ENCODE measurements at places on chromosomes 13 and 19.

DNA sequence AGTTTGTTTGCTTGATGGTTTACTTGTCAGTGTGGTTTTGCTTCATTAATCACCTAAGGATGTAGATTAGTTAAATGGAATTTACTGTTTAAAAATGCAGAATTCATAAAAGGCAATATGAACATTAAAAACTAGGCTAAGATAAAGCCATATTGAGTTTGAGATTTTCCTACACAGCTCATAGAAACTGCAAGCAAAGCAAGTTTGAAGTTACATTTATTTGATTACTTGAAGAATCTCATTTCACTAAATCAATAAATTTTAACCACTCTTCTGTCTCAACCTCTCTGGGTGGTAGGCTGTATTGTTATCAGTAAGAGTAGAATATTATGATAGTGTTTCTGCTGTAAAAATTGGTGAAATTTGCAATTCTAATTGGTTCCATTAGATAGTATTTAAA lies 1180.7 kb upstream of the SLC10A2 start:
- no peak for DNase-seq

DNA sequence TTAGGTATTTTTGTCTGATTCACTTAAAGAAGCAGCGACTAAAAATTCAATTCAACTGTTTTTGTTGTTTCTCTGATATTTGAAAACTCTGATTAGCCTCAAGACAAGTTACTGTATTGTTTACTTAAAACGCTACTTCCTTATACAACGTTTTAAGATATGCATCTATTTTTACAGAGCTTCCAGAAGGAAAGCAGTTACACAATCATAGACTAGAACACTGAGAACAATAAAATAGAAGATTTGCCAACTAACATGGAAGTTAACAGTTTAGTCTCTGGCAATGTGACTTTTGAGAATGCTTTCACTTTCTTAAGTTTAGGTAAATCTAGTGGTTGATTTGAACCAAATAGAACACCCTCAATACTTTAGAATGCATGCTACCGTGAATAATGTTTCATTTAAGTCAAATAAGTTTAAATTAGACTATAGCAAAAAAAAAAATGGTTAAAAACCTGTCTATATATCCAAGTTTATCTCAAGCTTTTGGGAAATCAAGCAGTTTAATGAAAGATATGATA lies 614.8 kb downstream of the DACH1 start:
- no peak for DNase-seq

DNA sequence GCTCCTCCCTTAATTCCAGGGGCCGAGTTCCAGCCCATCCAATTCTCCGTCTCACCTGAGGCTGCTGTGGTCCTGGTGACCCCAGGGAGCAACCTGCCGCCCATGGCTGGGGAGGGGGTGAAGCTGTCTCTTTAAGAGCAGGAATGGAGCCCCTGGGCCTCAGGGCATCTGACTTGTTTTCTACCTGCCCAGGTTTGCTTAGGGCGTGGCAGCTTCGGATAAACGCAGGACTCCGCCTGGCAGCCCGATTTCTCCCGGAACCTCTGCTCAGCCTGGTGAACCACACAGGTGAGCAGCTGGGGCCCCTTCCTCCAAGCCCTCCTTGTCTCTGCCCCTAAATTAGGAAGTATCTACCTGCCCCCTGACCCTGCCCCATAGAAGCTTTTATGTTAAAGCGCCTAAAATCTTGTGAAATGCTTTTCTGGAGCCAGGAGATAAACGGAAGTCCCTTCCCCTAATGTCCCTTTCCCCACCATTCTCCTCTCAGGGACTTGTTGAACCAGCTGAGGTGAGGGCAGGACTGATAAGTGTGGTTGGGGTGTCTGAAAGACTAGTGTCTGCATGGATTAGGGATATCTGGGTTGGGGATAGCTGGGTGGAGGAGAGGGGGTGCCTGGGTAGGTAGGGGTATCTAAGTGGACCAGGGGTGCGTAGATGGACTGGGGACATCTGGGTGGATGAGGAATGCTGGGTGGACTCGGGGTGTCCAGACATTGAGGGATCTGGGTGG lies 614 bp downstream of the FXYD3 start:
- no peak for DNase-seq

GRCh38 chr13:23766939-23767338 lies 122.3 kb downstream of the MIPEP start:
- DNase-seq: no peak

DNA sequence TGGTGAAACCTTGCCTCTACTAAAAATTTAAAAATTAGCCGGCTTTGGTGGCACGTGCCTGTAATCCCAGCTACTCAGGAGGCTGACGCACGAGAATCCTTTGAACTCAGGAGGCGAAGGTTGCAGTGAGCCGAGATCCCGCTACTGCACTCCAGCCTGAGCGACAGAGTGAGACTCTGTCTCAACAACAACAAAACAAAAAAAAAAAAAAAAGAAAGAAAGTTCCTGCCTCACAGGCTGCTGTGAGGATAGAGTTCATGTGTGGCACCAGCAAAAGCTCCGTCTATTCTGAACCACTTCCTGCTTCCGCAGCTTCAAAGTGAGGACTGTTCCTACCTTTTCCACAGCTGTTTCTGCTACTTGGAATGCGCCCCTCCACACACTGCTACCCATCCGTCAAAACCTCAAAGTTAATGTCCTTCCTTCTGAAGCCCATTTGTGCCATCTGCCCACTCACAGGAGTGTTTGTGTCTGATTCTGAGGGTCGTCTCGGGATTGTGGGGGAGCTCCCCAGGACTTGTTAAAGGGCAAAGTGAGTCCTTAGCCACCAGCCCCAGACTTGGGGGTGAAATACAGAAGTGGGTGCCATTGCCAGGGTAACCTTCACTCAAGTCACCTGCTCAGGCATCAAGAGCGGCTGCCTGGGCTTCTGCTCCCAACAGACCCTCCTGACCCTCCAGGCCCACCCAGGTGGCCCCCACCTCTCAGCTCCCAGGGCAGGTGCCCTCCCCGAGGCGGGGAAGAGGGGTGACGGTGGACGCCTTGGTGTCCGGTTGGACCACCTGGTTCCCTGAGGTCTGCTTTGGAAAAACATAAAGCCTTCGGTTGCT lies 2.9 kb downstream of the MFSD12 start:
- DNase-seq: no peak

GRCh38 chr13:78193846-78194245 lies 275.2 kb upstream of the EDNRB start:
- no peak for DNase-seq

DNA sequence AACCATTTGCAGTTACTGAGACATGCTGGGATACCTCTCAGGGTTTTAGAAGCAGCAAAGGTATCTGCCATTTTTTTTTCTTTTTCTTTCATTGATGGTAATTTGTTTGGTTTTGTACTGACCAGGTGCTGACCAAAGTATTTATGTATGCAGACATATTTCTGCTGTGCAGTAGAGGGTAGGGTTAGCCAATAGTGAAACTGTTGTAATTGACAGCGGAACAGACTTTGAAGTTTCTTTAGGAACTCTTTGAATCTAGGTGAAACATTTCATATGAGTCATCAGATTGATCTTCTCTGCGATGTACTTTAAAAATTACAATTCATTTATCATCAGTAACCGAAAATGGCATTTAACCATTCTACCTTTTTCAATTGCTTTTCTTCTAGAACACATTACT lies 63.0 kb downstream of the ITGBL1 start:
- no peak for DNase-seq

GRCh38 chr19:29117926-29118325 lies 95.0 kb downstream of the UQCRFS1 start:
- no peak for DNase-seq

- no peak for DNase-seq
Measured at GRCh38 chr19:36009633-36010379, 1.2 kb upstream of the SYNE4 start.
